SHP77 treated with DMSO at 0.1 percent for 48 hours (cell line): ENCODE measurements at places on chromosomes 1 and 21.

DNA sequence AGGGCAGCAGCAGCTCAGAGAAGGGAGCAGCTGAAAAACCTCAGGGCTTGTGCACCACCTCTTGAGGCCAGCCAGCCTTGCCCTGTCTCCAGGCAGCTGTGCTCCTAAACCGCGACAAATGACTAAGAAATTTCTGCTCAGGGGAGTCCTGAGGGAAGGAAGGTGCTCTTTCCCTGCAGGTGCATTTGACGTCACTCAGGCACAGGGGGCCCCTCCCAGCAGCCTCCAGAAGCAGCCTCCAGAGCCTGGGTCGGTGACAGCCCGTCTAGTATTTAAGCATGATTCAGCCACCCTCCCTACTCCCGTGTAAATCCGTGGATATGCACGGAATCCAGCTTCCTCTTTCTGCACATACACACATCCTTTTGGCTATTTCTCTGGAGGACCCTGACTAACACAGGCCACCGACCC is 560.5 kb downstream of the KIF26B start:
- no peak for DNase-seq

DNA sequence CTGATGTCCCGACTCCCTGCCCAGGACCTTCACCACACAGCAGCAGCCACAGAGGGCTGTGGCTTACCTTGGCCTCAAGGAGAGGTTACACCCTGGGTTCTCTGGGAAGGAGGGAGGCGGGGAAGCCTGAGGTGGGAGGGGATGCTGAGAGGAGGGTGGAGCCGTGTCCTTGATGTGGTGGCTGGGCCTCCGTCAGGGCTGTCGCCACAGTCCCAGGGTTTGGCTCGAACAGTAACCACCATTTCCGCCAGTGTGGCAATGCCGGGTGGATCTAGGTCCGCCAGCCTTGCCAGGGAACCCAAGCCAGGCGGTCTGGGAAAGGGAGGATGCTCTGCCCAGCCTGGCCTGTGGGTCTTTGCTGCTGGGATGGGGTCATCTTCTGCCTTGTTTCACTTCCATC is 18.4 kb upstream of the CDCA8 start:
- DNase-seq, result no peak

GRCh38 chr1:58476179-58476578 is 70.3 kb downstream of the OMA1 start:
- DNase-seq, result no peak

GRCh38 chr1:53127546-53127945 is 14.9 kb downstream of the SLC1A7 start:
- no peak for DNase-seq

DNA sequence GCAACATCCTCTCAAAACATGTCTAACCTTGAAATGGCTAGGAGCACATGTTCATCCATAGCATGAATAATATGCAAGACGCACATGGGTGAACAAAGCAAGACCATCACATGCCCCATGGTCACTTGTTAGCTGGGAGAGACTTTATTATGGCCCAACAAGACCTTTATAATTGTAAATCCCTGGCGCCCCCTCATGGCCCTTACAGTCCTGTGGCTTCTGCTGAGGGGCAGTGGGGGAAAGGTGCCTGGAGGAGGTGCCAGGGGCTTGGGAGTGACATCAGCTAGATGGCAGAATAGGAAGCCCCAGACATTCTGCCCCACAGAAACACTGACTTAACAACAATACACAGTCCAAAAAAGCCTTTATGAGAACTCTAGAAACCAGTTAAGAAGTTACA is 51.7 kb downstream of the CSMD2 start:
- no peak for DNase-seq

GRCh38 chr1:189323091-189323490 is 1154.6 kb downstream of the BRINP3 start:
- DNase-seq, result no peak

DNA sequence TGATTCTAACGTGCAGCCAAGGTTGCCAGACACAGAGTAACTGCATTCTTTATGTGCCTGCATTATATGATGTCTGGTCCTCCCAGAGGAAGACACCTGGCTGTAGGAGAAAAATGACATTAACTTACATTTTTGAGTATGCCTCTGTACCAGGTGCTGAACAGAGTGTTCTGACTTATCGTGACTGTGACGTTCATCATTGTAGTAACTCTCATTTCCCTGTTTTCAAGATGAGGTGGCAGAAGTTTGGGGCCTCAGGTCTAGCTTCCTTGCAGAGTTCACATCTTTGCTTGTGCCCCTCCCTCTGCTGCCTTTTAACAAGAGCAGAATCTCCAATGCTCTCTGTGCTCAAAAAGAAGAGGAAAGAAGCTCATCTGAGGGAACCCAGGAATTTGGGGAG is 488.0 kb downstream of the AJAP1 start:
- no peak for DNase-seq
